ENCODE measurements at places on chromosomes 16 and 17.

DNA sequence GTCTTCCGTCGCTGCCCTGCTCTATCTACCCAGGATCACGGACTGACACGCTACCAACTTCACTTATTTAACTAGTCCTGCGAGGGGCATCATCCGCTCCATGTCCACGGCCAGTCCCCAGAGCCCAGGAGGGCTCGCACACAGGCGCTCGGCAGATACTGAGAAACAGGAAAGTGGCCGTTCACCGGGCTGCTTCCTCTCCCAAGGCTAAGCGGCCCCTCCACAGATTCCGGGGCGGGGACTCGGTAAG, 388 bp downstream of the OXLD1 start:
- DNase-seq, result no peak

GRCh38 chr17:5562661-5563360, 21.5 kb downstream of the NLRP1 start:
- no peak for DNase-seq

DNA sequence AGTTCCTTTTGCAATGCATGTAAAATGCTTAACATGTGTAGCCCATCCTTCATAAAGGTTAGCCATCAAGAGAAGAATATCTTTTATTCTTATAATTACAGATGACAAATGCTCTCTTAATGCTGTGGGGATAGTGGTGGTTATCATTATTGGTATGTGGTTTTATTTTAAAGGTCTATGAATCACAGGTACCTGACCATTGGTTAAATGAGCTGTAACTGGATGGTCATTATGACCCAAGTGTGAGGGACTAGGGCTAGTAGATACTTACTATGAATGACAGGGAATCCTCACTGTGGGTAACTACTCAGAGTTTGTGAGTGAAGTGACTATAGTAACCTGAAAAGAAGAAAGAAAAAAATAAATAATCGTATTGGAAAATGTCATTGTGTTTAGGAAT, 78.8 kb downstream of the CDRT15 start:
- no peak for DNase-seq

DNA sequence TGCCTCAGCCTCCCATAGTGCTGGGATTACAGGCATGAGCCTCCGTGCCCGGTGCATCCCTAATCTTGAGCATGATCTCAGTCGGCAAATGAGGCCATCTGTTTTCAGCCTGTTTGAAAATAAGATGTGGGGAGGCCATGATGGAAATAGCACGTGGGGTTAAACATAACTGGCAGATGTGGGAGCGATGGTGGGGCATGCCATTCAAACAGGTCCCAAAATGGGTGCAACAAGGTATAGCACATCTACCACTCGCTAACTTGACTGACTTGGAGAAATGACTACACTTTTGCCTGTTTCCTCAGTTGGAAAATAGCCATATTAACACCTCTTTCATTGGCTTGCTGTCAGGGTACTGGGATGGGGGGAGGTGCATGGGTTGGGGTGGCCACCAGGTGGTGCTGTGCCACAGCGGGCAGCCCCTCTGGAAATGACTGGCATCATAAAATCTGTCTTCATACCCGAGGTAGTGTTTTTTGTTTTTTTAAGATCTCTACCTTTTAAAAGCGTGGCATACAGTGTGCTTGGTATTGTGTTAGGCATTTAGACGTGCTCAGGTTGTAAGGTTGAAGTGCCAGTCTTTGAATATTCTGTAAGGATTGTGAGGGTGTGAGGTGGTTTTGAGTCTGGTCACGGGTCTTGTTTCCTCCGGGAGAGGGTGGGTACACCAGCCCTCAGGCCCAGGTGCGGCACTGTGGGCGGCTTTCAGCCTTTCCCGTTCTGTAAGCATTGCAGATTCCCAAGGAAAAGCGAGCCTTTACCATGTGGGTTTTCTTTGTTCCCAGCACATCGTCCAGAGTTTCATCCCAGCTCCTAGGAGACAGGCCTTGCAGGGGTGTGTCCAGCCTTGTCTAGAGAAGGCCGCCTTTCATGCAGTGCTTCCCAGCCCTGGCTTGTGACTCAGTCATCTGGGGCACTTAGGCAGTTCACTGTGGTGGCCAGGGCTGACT, 2.9 kb upstream of the TTYH2 start:
- peak; percentile 91 for DNase-seq

DNA sequence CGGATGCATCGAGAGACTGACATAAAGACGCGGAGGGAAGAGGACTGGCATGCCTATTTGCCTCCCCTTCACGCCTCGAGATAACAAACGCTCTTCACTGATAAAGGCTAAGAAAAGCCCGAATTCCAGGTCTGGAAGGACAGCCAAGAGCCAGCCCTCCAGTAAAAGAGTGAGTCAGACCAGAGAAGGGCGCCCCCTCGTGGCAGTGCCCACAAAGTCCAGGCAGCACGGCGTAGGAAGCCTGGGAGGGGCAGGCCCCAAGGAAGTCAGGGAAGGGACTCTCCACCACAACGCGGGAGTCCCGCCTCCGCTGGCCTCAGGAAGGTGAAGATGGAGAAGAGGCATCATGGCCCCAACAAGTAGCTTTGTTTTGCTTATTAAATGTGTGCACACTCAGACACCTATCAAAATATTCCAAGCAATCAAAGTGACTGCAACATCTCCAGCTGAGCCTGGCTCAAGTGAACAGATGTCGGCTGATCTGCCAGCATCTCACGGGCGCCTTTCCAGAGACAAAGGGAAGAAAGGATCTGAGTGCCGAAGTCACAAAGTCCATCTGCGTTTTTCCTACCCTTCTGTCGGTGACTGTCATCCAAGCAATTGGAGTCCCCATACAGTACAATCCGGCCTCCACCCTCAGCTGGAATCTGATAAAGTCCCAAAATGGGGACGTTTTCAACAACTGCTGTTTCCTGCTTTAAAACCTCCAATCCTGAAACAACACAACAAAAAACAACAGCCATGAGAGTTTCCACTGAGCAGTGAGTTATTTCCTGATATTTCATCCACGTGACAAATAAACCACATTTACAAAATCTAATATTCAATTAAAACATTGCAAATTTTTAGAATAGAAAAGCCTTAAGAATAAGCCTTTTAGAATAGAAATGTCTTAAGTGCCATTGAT, 20.4 kb upstream of the SLC38A8 start:
- DNase-seq, result peak; percentile 75

Measured in HTR-8/SVneo (cell line).